ENCODE measurements at places on chromosomes 16 and 17.

DNA sequence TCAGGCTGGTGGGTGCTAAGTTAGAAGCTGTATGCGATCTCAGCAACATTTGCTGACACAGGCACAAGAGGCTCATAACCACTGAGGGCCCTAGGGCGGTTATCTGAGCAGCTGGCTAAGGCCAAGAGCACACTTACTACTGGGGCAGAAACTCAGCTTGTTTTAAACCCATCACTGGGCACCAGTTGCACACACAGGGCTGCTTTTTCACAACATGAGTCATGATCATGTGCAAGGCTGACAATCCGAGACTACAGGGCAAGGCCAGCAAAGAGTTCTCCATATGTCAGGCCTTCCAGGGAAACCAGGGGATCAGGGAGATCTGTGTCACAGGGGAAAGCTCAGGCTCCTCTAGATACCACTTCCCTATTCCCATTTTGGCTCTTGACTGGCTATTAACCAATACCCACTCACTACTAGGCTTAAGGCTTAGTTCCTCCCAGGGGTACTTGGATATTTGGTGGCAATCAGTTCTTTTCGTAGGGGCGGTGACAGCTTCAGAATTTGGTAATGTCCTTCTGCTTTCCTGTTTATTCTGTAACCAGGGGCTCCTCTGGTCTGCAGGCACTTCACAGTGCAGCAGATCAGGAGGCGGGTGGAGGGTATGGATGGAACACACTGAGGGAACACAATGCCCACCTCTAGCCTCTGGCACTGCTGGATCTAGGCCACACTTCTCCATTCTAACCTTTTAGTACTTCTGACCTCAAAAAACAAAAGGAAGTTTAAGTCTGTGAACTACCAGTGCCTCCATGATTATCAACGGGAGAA is 44.9 kb upstream of the ERN1 start:
- no peak for DNase-seq

- DNase-seq: no peak
Measured at GRCh38 chr16:50539053-50539695, 9.0 kb upstream of the NKD1 start.

DNA sequence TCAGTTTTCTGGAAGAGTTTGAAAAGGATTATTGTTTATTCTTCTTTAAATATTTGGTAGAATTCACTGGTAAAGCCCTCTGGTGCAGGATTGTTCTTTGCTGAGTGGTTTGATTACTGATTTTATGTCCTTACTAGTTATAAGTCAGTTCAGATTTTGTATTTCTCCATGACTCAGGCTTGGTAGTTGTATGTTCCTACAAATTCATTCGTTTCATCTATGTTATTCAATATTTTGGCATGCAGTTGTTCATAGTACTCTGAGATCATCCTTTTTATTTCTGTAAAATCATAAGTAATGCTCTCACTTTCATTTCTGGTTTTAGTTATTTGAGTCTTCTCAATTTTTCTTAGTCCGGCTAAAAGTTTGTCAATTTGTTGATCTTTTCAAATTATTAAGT is 58.1 kb upstream of the CRYM start:
- no peak for DNase-seq

- DNase-seq: peak; percentile 83
Measured at GRCh38 chr16:3938843-3939624, 58.5 kb upstream of the CREBBP start.

DNA sequence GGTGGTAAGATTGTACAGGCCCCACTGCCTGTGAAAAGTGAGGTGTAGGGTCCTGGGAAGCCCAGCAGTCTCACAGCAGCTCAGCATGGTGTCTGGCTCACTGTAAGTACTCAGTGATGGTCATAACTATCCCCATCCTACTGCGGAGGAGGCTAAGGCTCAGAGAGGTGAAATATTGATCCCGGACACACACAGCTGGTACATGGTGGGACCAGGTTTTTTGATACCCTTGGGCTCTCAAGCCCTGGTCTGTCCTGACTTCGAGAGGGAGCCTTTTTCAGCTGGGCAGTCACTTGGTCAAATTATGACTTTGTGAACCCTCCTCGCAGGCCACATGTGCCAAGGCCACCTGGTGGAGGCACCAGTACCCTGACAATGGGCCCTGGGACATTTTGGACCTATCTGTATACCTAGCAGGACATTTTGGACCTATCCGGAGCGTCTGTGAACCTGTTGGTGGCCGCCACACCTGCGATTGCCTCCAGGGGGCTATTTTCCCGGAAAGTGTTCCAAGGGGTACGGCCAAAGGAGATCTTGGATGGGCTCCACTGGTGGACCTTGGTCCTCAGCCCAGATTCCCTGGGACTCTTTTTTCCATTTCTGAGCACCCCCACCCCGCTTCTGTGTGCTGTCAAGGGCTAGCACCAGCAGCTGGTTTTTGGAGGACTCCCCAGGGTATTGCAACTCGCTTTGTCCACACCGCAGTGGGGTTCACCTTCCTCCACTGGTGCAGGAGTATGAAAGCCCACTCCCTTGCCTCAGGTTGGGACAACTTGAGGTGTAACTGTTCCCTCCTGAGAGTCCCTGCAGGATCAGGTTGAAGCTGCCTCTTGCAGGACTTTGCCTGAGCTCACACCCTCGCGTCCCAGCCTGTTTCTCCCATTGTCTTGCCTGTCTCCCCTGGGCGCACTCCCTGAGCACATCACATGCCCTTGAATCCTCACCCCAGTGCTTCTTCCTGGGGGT is 83.6 kb upstream of the NKD1 start:
- no peak for DNase-seq
